ENCODE measurements at places on chromosomes 7 and 10.

DNA sequence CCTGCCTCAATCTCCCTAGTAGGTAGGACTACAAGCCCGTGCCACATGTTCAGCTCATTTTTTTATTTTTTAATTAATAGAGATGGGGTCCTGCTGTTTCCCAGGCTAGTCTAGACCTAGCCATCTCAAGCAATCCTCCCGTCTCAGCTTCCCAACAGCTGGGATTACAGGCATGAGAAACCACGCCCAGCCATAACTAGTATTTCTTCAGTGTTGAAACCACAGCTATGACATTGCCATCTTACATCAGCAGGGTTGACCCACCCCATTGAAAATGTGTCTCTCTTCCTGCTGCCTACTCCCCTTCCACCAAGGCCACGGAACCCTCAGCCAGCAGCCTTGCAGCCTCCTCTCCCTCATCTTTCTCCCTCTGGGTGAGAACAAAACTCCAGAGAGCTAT is 62.1 kb upstream of the ZNF746 start:
- no peak for DNase-seq

GRCh38 chr7:141956084-141956483 is 9.3 kb upstream of the CLEC5A start:
- DNase-seq, result no peak

DNA sequence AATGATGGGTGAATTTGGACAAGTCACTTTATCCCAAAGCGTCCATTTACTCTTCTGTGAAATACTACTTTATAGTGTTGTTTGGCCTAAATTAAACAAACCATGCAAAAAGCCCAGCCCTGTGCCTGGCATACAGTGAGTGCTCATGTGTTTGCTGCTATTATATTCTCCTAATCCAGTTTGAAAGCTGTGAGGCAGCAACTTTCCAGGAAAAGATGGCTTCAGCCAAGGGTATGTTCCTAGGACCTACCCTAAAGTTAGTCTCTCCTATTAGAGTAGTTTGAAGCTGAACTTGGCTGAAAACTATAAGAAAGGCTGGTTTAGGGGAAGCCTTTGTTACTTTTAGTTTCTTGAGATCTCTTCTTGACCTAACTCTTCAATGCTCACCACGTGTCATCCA is 19.9 kb downstream of the ACSL5 start:
- no peak for DNase-seq

DNA sequence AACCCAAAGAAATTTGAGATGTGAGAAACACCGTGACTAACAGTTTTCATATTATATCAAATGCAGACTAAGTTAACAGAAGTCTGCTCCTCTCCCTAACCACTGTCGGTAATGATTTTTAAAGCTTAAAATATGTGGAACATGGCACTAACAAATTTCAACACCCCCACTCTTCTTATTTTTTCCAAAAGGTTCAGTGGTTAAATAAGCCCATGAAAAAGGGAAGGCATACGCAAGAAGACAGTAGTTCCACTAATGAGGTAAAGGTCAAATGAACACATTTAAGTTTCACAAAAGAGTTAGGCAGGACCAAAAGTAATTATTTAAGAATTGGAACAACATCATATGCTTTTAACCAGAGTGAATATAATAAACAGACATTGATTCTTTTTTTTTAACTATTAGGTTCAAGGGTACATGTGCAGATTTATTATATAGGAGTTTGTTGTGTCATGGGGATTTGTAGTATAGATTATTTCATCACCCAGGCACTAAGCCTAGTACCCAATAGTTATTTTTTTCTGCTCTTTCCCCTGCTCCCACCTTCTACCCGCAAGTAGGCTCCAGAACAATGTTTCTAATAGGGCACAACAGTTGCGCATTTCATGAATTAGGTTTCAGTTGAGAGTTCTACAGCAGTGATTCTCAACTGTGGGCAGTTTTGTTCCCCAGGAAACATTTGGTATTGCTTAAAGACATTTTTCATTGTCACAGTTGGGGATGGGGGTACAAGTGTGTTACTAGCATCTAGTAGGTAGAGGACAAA is 79.9 kb downstream of the HBP1 start:
- DNase-seq, result no peak

DNA sequence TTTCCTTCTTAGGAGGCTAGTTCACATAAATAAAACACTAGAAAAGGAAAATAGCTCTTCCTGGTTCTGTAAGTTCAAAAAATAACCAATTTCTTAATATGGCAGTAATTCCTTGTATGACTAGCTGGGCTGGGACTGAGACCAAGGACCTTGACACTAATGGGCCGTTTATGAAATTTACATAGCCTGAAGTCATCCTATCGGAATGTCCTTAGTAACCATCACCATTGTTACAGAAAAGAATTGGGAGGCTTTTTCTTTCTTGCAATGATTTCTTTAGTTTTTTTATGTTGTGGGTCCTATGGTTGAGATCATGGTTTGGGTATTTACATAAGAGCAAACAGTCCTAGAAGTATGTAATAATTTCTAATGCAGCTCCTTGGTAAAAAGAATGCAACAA is 87.1 kb upstream of the HDAC9 start:
- DNase-seq, result no peak

GRCh38 chr10:1377231-1377630 is 321.0 kb downstream of the WDR37 start:
- peak; percentile 2 for DNase-seq

- DNase-seq, result no peak
Observed at GRCh38 chr10:131485732-131486131, 174.2 kb upstream of the TCERG1L start.

DNA sequence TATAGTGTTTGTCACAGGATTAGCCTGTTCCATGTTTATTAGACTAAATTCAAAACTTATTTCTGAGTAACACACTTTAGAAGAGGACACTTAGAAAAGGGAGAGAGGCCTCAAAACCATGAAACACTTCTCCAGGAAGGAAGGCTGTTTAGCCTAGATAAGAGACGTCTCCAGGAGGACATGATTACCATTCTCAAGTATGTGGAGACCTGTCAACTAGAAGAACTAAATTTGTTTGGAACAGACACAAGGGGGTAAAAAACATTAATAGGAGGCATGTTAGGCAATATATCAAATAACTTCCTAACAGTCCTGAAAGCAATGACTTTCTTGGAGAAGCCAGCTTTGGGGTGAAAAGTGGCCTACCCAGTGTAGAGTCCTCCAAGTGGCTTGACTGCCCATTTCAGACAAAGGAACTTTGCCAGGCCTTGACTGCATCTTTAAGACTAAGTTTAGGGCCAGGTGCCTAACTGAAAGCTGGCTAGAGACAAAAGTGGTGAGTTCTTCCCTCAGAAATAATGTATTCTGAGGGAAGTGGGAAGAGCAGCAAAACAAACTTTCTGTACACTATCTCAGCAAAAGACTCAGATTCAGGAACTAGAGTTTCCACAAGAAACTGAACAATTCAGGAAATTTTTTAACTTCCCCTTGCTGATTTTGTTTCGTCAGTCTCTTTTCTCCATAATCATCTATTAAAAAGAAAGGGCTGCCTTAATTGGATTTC is 11.8 kb downstream of the NCOA4 start:
- no peak for DNase-seq

DNA sequence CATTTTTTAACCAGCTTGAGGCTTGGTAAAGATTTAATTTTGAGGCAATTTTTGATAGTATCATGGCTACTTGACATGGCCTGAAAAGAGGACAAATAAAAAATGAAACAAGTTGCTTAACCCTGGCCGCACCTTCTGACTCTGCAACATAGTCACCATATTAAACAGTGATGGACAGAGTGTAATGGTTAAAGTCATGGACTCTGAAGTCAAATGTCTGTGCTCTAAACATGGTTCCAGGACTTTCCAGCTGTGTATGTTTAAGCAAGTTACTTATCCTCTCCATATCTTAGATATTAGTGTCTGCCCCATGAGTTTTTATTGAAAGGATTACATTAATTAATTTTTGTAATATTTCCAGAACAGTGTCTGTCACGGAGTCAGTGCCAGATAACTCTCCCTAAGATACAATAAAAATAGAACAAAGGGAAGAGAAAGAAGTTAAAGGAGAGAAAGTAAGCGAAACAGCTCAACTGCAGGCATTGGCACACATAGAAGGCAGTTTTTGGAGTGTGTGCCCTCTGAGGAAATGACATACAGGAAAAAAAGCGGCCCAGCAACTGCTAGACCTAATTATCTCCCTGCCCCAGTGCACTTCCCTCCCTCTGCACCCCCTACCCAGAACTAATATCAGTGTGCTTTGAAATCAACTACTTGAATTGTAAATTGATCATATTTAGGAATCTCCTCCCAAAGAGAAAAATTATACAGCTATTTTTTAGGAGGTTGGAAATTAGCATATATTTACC is 65.3 kb downstream of the MACC1 start:
- no peak for DNase-seq

- no peak for DNase-seq
Observed at GRCh38 chr10:112335111-112335867, 38.6 kb upstream of the ACSL5 start.

DNA sequence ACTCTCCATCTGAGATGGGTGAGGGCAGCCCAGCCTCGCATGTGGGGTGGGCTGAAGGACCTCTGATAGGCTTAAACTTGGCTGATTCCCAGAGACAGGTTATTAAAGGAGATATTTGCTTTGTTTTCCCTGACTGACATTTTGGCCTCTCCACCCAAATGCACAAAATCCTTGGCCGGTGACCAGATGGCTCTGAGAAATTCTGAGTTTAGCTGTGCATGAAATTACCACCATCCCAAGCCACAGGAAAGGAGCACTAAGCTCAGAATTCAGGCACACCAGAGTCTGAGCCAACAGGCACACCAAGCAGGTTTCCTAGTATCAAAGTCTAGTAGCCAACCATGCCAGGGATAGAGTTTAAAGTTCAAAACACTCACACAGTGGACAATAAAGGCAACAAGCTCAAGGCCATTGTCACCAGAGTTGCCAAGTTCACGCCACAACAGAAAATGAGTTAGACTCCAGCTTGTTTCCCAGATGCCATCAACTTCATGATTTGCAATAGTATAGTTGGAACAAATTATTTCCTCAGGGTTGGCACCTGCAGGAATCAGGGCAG is 387.6 kb downstream of the KCNMA1 start:
- DNase-seq, result no peak

DNA sequence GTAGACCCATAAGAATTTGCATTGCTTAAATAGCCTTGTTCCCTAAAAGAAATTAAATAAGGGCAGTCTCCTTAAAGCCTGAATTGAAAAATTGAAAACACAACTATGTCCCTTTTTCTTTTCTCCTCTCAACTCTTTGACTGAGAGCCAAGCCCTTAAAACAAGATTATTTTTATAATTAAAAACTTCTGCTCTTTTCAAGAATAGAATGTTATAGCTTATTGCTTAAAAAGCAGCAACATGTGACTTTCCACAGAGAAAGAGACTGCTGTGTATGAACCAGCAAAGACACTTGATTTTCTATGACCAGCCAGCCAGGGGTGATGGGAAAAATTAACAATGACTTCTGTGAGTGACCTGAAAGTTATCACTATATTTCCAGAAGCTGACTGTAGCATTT is 295.2 kb upstream of the CELF2 start:
- no peak for DNase-seq

DNA sequence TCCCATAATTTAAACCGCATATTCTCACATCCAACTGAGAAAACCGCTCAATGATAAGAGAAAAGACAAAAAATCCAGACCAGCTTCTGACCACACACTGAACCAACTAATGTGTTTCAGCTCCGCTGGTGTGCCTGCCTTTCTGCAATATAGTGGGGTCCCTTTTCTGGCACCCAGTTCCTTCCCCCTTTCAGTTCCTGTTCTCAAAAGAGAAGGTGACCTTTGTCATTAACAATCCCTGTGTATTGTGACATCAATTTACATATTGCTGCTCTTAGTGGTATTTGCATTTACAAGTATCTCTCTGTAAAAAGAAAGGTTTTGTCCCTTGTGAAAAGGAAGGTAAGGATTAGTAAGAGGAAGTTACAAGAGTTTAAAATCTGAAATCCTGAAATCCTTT is 1.4 kb downstream of the PPP1R17 start:
- DNase-seq, result no peak

DNA sequence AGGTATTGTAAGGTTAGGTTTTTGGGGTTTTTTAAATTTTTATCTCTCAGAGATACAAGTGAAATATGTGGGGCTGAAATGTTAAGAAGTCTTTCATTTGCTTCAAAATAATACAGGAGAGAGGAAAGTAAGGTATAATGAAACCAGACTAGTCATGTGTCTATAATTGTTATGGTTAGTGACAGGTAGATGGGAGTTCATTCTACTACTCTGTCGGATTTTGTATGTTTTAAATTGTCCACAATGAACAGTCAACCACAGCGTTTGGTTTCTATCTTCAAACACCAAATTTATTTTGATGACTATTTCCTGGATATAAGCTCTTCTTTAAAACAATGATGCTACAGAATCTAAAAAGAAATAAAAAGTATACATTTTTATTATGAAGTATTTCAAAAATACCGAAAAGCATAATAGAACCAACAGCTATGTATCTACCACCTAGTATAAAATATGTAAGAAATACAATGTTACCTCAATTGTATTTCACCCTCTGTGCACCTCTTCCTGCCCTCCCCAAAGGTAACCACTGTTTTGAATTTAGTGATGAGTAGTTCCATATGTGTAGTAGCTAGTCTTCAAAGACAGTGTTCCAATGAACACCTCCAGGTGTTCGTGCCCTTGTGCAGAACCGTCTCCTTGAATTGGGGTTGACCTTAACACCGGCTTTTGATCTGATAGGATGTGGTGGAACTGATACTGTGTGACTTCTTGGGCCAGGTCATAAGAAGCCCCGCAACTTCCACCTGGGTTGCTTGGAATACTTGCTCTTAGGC is 74.8 kb upstream of the CDK1 start:
- DNase-seq, result no peak
